ENCODE measurements at places on chromosomes 5 and 9.

DNA sequence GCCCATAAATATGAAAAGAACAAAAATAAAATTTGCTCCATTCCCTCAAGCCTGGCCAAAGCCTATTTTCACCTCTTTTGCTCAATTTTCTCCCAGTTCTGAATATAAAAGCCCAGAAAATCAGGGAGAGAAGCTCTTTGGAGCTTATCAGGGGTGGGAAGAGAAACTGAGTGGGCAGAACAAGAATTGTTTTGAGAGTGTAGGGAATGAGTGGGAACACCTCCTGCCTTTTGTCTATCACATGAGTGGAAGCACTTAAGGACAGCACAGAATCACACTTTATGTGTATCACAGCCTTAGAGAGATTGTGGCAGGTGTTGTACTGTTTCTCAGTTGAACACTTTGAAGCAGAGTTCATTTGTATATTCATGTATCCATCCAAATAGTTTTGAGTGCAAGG lies 139.2 kb upstream of the HMHB1 start:
- no peak for DNase-seq

DNA sequence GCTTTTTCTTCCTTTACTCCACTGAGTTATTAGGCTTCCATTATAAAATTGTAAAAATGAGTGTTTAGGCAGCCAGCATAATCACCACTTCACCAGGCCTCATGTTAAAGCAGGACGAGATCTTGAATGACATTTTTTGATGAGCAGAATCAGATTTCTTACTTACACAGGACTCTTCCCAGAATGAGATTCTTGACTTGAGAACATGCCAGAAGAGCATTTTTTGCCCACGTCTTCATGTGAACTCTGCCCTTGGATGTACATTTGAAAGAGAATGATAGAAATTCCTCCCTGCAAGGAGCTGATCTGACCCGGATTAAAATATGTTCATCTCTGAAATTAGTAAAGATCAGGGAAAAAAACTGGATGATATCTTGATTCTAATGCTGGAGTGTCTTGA lies 212.1 kb upstream of the ADRA1B start:
- DNase-seq: peak; percentile 9

- no peak for DNase-seq
These were observed 455.6 kb downstream of the TMEM38B start for GRCh38 chr9:106149956-106150355.

GRCh38 chr9:94222870-94223269 lies 36.2 kb upstream of the ZNF169 start:
- no peak for DNase-seq

GRCh38 chr5:140126315-140127012 lies 727 bp downstream of the IGIP start:
- DNase-seq: no peak

DNA sequence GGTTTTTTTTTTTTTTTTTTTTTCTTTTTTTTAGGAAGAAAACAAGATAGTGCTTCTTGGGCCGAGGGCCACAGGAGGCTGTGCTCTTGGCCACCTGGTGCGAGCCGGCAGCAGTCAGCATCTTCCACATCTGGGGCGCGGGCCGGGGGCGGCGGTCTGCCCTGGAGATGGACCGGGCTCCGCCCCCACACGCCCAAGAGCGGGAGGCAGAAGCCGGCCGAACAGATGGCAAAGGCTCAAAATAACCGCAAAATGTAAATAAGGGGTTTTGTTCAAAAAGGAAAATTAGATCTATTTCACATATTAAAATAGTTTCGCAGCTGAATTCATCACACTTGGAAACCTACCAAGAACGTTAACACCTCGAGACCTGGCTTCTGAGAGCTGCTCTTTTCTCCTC lies 51.5 kb upstream of the UBAC1 start:
- no peak for DNase-seq

DNA sequence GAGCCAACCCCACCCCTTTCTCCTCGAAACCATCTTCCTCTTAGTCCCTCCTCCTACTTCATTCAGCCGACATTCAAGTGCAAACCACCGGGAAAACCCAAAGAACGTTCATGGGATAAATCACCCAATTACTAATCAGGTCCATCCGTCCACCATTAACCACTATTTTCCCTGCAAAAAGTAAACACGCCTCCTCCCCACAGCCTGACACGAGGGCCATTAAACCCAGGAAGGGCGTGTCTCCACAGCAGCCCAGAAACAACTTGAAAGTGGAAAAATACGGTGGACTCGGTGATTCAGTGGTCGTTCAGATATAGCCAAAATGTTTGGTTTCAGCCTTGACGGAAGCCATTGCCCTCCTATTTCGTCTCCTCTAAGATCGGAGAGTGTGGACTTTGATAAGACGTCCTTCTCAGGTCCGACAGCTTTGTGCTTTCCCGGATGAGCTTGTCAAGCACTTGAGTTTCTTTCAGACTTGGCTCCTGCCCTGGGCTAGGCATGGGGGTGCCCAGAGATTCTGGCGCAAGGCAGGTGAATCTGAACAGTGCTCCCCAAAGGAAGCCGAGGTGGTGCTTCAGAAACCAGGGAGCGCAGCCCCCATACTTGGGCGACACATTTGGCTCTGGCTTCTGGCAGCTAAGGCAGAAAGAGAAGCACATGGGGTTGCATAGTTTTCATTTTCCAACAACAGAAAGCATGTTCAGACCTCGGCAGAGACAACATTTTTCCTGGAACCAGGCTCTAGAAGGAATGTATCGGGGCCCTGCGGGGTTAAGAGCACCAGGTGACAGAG lies 56.6 kb downstream of the SMIM23 start:
- peak; percentile 56 for DNase-seq

GRCh38 chr9:3006851-3007250 lies 163.0 kb upstream of the PUM3 start:
- no peak for DNase-seq

- no peak for DNase-seq
These were observed 20.9 kb upstream of the SPINK14 start for GRCh38 chr5:148147415-148147814.

DNA sequence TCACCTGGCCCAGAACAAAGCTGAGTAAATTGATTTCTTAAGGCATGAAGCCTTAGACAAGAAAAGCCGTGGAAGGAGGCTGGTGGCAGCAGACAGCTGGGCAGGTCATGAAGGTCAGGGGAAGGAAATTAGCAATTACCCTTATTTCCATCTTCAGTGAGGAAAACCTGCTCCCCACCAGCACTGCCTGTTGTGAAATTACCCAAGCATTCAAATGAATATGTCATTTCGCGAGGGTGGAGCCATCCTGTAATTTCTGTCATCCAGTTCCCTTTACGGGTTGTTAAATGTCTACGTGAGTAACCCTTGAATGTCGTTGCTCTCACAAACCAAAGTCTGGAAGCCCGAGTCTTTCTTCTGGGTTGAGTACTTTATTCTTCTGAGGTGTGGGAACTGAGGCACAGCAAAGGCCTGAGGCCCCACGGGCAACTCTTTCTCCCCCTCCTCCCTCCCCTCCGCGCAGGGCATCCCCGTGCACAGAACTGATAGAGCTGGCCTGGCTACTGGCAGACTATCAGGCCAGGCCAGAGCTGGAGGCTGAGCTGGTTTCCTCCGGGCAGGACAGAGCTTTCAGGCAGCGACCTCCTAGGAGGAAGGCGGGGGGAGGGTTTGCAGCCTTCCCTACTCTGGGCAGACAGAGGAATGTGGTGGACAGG lies 22.0 kb upstream of the AK3 start:
- DNase-seq: no peak

- DNase-seq: no peak
These were observed 21.2 kb downstream of the SLC6A3 start for GRCh38 chr5:1423901-1424603.

DNA sequence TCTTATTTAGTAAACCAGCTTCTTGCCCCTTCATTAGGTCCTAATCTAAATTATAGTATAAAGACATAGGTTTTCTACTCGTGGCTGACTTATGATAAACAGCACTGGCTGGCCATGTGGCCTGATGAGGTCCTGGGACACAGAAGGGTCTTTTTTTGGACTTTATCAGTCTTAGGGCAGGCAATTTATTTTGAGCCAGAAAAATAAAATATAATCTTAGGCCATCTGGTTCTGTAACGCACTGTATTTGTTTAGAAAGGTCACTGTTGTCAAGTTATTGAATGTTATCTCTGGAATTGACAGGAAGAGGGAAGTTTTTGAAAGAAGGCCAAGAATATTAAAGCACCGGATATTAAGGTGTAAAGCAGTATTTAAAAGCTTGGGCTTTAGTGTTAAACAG lies 53.9 kb downstream of the RFX3 start:
- DNase-seq: no peak

- peak; percentile 28 for DNase-seq
These were observed 4.3 kb downstream of the ERAP2 start for GRCh38 chr5:96880444-96881164.

DNA sequence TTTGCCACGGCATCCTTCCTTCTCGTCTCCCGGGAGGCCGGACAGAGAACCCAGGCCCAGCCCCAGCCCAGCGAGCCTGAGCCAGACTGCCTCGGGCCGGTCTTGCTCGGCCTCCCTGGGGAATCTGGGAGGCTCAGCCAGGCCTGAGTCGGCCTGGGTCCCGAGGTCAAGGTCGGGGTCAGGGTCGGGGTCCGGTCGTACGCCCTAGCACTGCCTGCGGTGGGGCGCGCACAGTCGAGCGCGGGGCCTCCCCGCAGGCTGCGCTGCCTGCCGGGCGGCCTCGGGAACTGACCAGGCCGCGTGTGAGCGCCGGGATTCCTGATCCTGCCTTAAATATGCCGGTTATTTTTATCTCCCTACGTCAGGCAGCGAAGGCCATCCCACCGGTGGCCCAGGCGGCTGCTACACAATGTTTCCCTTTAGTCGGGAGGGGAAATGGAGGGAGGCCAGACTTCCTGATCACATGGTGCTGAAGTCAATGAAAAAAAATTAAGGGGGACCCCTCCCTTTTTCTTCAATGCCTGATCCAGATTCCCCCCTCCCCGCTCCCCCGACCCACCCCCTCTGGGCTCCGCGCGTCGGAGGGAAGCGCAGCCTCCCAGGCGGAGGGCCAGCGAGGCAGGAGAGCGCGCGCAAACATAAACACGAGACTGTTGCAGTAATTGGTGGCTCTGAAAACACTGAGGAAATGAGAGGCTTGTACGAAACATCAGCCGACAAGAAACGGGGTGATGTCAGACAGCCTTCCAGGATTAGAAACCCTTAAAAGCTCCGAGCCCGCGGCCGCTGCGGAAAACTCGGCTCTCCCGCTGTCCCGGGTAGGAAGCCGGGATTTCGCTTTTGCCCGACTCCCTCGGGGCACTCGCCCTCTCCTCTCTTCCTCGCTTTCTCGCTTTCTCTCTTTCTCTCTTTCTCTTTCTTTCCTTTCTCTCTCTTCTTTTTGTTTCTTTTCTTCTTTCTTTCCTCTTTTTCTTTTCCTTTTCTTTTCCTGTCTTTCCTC lies 148.2 kb upstream of the KLF4 start:
- DNase-seq: peak; percentile 96

DNA sequence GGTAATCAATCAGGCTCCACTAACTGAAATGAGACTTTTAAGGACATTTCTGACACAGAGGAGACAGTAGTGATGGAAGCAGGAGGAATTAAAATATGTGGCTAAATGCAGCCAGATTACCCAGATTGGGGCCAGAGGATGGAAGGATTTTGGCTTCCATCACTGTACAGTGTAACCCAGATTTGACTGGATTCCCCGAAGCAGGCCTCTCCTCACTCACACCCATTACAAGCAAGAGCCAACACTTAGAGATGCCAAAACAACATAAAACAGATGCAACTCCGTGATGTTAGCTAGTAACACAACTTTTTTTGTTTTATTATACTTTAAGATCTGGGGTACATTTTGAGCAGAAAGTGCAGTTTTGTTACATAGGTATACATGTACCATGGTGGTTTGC lies 17.6 kb downstream of the TEK start:
- DNase-seq: no peak

GRCh38 chr9:108787690-108788048 lies 68.1 kb downstream of the ACTL7B start:
- DNase-seq: no peak

- no peak for DNase-seq
These were observed 40.7 kb downstream of the CNTRL start for GRCh38 chr9:121115466-121115865.

GRCh38 chr5:82595113-82595512 lies 317.0 kb upstream of the RPS23 start:
- no peak for DNase-seq

GRCh38 chr9:133108794-133109641 lies 12.0 kb downstream of the RALGDS start:
- no peak for DNase-seq

GRCh38 chr5:156552855-156553358 lies 225.9 kb downstream of the SGCD start:
- no peak for DNase-seq

DNA sequence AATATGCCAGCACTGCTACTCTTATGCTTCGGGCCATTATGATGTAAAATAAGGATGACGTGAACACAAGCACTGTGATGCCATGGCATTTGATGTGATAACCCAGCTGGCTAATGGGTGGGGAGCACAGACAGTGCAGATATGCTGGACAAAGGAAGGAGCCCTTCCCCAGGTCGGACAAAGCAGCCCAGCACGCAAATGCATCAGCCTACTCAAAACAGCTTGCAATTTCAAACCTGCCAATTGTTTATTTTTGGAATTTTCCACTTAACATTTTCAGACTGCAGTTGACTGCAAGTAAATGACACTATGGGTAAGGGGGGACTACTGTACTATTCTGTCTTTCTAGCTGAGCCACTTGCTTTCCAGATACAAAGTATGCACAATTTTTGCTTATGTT lies 181.3 kb downstream of the DCP2 start:
- DNase-seq: no peak

GRCh38 chr9:38689678-38690077 lies 30.3 kb downstream of the FAM240B start:
- DNase-seq: no peak

DNA sequence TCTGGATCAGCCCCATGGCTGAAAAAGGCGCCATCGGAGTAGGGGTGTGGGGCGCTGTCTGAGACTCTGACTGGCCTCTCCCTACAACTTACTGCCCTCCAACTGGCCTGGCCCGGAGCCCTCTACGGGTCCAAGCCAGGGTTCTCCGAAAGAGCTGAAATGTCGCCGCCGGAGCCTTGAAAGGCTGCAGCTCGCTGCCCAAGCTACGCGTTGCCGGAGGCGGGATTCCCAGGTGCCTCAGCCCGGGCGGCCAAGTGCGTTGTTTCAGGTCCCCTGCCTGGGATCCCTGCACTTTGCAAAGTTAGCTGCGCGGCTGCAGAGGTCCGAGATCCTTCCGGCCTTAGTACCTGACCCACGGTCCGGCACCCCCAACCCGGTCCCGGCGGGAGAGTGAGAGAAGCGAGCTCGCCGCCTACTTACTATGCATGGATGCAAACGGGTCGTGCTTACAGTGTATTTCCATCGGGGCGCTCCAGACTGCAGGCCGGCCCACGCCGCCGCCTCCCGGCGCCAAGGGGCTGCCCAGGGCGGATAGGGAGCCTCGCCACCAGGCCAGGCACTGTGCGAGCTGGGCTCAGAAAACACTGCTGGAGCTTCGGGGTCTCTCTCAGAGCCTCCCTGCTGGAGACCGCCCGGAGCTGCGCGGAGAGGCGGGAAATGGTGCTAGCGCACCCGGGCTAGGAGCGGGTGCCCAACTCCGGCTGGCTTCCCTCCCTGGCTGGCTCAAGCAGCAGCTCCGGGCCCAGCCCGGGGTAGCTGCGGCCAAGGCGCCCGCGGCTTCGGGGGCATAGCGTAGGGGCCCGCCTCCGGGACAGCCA lies 7.7 kb downstream of the PAX5 start:
- no peak for DNase-seq

- peak; percentile 21 for DNase-seq
These were observed 108.9 kb downstream of the ACTL7B start for GRCh38 chr9:108746864-108747263.

- no peak for DNase-seq
These were observed 464.5 kb downstream of the ICE1 start for GRCh38 chr5:5886812-5887486.

GRCh38 chr9:83554278-83554677 lies 16.1 kb upstream of the FRMD3 start:
- DNase-seq: no peak
